ENCODE measurements at places on chromosomes 6 and 20.
A peak's percentile ranks its signal among the peaks of the same experiment; 100 is the strongest.

DNA sequence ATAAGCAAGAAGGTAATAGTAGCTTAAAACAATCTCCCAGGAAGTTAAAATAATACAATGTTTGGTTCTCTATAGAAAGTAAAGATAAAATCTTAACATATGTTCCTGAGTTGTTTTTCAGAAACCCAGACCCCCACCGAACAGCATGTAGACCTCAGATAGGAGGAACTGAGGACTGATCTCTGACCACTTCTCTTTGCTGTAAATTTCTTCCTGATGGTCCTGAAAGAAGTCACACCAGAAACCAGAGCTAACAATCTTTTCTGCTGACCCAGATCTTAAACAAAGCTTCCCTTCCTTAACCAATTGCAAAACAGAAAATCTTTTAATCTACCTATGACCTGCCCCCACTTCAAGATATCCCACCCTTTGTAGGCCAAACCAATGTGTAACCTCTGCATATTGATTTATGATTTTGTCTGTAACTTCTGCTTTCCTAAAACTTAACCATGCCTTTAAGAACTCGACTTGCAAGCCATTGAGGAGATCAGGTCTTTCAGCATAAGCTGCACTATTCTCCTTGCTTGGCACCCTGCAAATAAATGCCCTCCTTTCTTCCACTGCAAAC, 21.9 kb upstream of the BEND6 start:
- DNase-seq: no peak

DNA sequence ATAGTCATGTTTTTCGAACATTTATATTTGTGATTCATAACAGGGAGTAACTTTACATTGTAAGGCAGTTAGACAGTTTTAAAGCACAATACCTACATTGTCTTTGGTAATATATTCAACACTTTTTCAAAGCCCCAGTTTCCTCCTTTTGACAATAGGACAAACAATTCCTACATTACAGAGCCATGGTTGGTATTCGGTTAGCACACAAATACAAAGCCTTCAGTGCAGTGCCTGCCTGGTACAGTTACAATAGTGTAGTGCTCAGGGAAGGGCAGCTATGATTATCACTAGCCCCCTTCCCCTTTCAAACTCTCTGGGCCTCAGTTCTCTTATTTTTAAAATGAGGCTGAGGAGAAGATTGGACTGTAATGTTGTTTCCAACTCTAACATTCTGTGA, 207.8 kb downstream of the TPBG start:
- no peak for DNase-seq

GRCh38 chr6:91926827-91927226, 1340.0 kb upstream of the MAP3K7 start:
- DNase-seq: no peak

GRCh38 chr6:43173591-43174262, 2.7 kb downstream of the SRF start:
- DNase-seq: peak; percentile 55

DNA sequence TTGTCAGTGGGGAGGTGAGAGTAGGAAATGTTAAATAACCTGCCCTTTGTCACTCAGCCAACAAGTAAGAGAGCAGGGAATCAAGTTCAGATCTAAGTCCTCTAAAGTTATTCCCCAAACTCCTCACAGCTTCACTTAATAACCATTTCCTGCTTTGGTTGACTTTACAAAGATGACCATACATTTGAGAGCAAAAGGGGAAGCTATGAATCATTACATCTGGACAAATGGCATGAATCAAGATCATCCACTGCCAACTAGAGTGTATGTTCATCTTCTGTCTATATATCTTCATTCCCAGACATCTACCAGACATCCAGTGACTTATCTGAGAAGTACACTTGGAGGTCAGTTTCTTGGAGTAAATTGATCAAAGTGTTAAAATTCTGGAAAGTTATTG, 15.1 kb upstream of the HIVEP2 start:
- no peak for DNase-seq

- no peak for DNase-seq
Observed at GRCh38 chr6:63502156-63502555, 70.1 kb upstream of the LOC128125822 start.

DNA sequence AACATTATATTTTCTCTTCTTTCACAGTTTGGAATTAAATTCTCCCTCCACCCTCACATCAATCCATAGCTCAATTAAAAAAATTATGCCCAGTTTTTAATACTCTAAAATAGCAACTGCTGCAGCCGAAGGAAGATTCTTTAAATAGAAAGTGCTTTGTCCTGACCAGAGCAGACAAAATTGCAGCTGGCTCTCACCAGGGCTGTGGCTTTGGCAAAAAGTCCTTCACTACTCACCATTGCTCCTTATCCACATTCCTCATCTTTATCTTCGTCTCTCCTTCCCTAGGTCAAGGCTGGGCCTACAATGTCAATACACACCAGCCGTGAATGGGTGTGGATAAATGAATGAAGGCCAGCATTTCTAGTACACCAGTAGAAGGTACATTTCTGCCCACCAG, 107.9 kb upstream of the VGLL2 start:
- no peak for DNase-seq

- no peak for DNase-seq
Observed at GRCh38 chr6:34897130-34897529, 8.1 kb downstream of the ANKS1A start.

DNA sequence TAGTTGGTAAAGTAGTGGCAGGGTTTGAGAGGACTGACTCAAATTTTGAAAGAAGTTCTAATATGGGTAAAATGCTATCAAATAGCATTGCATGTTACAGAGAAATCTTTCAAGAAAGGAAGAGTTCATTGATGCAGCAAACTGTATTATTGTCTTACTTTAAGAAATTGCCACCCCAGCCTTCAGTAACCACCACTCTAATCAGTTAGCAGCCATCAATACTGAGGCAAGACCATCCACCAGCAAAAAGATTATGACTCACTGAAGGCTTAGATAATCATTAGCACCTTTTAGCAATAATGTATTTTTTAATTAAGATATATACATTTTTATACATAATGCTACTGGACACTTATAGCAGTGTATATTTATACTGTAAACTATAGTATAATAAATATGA, 138.9 kb downstream of the CDK19 start:
- DNase-seq: no peak

Measured in activated CD8-positive, alpha-beta memory T cell treated with anti-CD3 and anti-CD28 coated beads, Interleukin-2, amount 10 ng/mL, durations not matched to agents 7 days and 5 days (primary cell).